ENCODE measurements at places on chromosomes 13 and 19. TPM values are rescaled to one million over a fixed set of nuclear protein-coding genes. Genes with fewer than 3 reads are reported as not detected.

HNRNPL gene
- 188 TPM for total RNA-seq

- no peak for DNase-seq
These were observed 2.4 kb downstream of the LENG8 start for GRCh38 chr19:54451331-54451871.

DNA sequence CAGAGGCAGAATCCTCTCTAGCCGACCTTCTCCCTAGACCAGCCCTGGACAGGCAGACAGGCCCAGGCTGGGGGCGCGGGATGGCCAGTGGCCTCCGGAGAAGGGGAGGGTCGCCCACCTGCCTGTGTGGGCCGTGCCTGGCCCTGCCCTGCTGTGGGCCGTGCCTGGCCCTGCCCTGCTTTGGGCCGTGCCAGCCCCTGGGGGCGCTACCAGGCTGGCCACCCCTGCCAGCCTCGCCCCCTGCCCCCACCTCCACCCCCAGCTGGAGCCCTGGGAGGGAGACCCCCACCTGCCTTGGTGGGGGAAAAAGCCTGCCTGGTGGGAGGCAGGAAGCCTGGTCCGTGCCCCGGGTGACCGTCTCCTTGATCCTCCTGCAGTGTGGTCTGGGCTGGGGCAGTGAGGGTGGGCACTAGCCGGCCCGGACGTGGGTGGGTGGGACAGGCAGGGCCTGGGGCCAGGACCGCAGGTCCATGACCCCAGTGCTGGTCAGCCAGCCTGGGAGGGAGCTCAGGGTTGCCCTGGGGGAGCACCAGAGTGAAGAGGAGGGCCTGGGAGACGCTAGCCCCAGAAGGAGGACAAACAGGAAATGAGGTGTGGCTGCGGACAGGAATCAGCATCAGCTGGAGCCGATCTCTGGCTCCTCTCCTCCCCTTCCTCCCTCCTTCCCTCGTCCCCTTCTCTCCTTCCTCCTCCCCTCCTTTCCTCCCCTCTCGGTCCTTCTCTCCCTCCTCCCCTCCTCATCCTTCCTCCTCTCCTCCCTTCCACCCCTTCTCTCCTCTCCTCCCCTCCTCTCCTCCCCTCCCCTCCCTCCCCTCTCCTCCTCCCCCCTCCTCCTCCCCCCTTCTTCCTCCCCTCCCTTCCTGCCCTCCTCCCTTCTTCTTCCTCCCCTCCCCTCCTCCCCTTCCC is 5.1 kb upstream of the MKNK2 start:
- DNase-seq: peak; percentile 60

DNA sequence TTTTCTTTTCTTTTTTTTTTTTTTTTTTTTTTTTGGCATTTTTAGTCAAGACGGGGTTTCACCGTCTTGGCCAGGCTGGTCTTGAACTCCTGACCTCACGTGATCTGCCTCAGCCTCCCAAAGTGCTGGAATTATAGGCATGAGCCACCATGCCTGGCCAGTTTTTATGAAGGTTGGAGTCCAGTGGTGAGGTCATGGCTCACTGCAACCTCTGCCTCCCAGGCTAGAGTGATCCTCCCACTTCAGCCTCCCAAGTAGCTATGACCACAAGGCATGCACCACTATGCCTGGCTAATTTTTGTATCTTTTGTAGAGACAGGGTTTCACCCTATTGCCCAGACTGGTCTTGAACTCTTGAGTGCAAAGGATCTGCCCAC is 4.2 kb downstream of the SNRPA start:
- no peak for DNase-seq

GRCh38 chr13:72774019-72774418 is 7.7 kb downstream of the DIS3 start:
- no peak for DNase-seq
